ENCODE measurements at places on chromosomes 11 and 22. TPM values are rescaled to one million over a fixed set of nuclear protein-coding genes. Genes with fewer than 3 reads are reported as not detected.

Gene BLID
- total RNA-seq: not detected

Gene CYTH4
- not detected for total RNA-seq

Gene P2RY6
- not detected for total RNA-seq

Gene SAA2
- not detected for total RNA-seq

Gene USH1C
- total RNA-seq: 1.5 TPM

Gene LMO2
- total RNA-seq: 0.48 TPM

Gene KCTD14
- 12.5 TPM for total RNA-seq

Gene SEPTIN5
- 17.8 TPM for total RNA-seq

- H3K4me1 ChIP-seq: peaks cover 5% of the 10 kb centered on the region
- peak; percentile 87 for DNase-seq
- no peaks in the 10 kb centered on the region for H3K36me3 ChIP-seq
- H3K27me3 ChIP-seq: no peaks in the 10 kb centered on the region
- no peak overlapping the region for H3K27ac ChIP-seq
- no peak overlapping the region for H3K4me3 ChIP-seq
Measured at GRCh38 chr11:125433454-125434121, 62.5 kb downstream of the FEZ1 start.

GRCh38 chr22:37230673-37231405 lies 13.2 kb downstream of the RAC2 start:
- H3K27ac ChIP-seq: no peak overlapping the region
- no peaks in the 10 kb centered on the region for H3K4me1 ChIP-seq
- no peak for DNase-seq
- H3K4me3 ChIP-seq: no peak overlapping the region

DNA sequence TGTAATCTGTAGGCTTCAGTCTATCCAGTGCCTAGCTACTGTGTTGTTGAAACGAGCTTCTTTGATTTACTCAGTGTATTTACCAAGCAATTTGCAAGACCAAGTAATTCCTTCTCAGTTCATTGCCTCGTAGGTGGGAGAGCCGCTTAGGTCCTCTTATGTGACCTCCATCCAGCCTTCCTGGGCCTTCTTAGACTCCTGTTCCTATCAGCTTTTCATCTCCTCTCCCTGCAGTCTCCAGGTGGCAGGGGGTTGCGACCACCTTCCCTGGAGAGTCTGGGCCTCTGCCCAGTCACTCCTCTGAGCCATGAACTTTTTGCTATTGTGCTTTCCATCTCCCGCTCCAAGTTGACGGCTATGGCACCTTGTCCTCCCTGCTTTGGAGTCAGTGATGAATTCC lies 251.8 kb downstream of the KIRREL3 start:
- H3K27ac ChIP-seq: no peak overlapping the region
- H3K4me1 ChIP-seq: no peaks in the 10 kb centered on the region
- DNase-seq: no peak

DNA sequence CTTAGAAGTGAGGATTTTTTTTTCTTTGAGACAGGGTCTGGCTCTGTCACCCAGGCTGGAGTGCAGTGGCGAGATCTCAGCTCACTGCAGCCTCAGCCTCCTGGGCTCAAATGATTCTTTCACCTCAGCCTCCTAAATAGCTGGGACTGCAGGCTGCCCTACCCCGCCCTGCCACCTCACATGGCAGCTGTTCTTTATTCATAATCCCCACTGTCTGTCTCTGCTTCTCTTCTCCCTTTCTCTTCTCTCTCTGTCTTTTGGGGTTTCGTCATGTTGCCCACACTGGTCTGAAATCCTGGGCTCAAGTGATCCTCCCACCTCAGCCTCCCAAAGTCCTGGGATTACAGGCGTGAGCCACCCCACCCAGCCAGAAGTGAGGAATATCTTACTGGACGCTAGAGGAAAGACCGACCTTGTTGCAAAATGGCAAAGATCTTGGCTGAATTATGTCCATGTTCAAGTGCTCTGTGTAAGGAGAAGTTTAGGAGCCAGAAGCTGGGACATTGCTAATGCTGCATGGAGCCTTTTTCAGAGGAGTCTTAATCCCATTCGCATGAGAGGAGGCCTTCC lies 21.9 kb downstream of the KRTAP5-5 start:
- no peaks in the 10 kb centered on the region for H3K4me1 ChIP-seq
- no peaks in the 10 kb centered on the region for H3K27me3 ChIP-seq
- no peak for DNase-seq
- no peak overlapping the region for H3K4me3 ChIP-seq
- H3K36me3 ChIP-seq: no peaks in the 10 kb centered on the region

DNA sequence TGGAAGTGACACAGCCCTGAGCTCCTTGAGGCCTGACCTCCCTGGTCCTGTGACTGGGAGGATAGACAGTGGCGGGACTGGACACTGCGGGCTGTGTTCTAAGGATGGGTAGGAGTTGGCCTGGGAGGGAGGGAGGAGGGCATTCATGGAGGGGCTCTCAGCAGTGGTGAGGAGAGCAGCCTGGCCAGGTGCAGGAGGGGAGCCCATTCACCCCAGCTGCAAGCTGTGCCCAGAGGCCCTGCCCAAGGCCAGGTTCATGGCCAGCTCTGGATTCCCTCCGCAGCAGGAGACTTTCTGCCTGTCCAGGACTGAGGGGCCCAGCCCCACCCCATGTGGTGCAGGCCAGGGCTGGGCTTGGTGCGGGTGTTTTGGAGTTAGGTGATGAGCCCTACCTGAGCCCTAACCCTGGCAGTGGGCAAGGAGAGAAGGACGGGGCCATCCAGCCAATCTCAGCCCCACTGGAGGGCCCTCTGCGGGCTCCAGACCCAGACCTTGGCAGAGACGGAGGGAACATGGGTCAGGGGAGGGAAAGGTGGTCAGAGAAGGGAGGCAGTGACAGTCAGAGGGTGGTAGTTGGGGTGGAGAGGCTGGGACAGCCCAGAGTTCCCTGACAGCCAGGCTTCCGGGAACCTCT lies 26.8 kb downstream of the CACNA1I start:
- no peak overlapping the region for H3K27ac ChIP-seq
- H3K4me3 ChIP-seq: peak overlapping the region; percentile 60
- no peak for DNase-seq
- no peaks in the 10 kb centered on the region for H3K4me1 ChIP-seq

- H3K27ac ChIP-seq: no peak overlapping the region
- DNase-seq: no peak
- H3K27me3 ChIP-seq: no peaks in the 10 kb centered on the region
- H3K36me3 ChIP-seq: no peaks in the 10 kb centered on the region
- H3K4me3 ChIP-seq: no peak overlapping the region
Measured at GRCh38 chr11:86753459-86753858, 46.9 kb upstream of the PRSS23 start.

DNA sequence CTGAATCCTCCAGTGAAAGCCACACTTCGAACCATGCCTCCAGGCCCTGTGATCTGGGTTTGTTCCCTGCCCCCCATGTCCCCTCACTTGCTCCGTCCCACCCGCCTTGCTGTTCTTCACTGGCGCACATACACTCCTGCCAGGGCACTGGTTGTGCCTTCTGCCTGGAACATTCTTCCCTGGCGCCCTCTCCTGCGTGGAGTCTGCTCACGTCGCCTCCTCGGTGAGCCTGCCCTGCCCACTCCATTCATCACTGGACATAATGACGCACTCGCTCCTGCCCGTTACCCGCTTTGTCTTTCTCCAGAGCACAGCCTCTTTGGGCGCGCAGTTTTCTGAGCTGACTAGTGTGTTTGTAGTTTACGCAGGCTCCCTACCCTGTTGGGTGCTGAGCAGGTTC lies 21.0 kb upstream of the MIEF1 start:
- no peaks in the 10 kb centered on the region for H3K4me1 ChIP-seq
- no peak overlapping the region for H3K4me3 ChIP-seq
- no peak overlapping the region for H3K27ac ChIP-seq
- DNase-seq: no peak
- H3K27me3 ChIP-seq: no peaks in the 10 kb centered on the region

GRCh38 chr11:1064167-1064566 lies 10.5 kb upstream of the MUC2 start:
- no peak overlapping the region for H3K4me3 ChIP-seq
- DNase-seq: no peak
- no peaks in the 10 kb centered on the region for H3K4me1 ChIP-seq
- H3K27me3 ChIP-seq: no peaks in the 10 kb centered on the region
- H3K27ac ChIP-seq: no peak overlapping the region
- no peaks in the 10 kb centered on the region for H3K36me3 ChIP-seq

- H3K36me3 ChIP-seq: peaks cover 12% of the 10 kb centered on the region
- DNase-seq: no peak
- no peaks in the 10 kb centered on the region for H3K4me1 ChIP-seq
- no peaks in the 10 kb centered on the region for H3K27me3 ChIP-seq
Measured at GRCh38 chr11:73946798-73947458, 3.9 kb upstream of the DNAJB13 start.
